ENCODE measurements at places on chromosomes 11 and 22.

- no peak for DNase-seq
These were observed 399.2 kb downstream of the TBC1D22A start for GRCh38 chr22:47161631-47162030.

DNA sequence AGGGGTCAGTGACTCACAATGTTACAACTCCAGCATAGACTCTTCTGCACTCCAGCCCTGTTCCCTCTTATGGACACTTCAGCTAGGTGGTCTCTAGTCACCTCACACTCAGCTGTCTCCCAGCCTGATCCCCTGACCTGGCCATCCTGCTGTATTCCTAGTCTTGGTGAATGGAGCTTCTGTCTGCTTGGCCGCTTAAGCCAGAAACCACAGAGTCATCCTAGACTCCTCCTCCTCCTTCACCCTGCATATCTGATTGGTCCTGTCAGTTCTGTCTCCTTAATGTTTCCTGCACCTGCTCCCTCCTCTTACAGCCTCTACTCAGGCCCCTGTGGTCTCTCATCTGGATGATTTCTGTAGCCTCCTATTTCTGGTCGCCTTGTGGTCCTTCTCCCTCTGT lies 144.9 kb downstream of the HIPK3 start:
- no peak for DNase-seq

DNA sequence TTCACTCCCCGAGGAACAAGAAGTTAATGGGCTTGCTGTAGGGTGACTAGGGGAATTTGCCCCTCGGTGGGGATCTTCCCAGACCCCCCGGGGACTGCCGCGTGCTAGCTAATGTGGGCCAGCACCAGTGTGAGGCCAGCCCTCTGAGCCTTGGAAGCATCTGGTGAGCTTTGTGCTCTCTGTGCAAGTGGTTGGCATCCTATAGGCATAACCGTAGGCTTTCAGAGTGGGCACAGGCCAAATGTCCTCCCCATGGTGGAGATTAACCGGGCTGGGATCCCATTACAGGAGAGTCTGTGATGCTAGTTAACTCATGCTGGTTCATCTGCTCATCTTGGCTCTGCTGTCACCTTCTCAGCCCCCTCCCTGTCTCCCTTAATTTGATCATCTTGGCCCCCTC lies 125.7 kb downstream of the TRIM29 start:
- DNase-seq, result no peak

DNA sequence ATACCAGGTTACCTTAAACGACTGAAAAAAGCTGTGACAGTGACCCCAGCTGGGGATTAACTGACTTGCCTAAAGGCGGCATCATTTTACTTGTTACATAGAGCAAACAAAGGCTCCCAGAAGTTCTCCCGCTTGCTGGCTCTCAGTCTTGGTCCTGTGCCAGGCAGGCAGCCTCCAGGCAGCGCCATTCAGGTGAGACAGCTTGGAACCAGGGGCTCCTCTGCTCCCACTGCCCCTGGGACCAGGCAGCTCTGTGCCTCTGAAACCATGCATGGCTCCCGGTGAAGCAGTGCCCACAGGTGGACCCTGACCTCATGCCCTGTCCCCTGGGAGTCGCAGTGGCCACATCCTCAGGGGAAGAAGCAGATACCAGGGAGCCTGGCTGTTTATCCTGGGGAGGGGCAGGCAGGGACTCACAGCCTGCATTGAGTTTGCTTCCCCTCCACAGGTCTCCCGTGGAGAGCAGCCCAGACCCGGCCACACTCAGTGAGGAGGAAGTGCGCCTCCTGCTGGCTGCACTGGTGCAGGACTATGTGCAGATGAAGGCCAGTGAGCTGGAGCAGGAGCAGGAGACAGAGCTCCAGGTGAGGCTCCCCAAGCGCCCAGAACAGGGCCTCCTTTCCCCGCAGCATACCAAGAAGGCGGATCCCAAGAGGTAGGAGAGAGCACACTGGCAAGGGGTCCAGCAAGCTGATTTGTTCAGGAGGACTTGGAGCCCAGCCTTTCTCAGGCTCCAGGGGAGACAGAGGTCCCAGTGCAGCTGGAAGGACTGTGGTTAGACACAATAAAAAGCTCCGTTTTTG lies 15.6 kb upstream of the CYP2R1 start:
- peak; percentile 72 for DNase-seq

DNA sequence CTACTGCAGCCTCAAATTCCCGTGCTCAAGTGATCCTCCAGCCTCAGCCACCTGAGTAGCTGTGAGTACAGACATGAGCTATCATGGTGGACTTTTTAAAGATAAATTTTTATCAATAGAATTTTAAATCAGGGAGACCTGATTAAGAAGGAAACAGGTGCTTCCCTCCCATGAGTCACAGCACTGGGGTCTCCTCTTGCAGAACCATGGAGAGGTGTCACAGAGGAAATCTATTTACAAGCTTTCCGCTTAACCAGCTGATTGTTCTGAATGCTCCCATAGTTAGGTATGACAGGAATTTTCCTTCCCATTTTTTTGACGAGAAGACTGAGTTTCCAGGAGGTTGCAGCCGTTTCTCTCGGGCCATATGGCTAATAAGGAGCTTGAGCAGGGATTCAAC lies 516.1 kb downstream of the MIAT start:
- DNase-seq, result no peak

DNA sequence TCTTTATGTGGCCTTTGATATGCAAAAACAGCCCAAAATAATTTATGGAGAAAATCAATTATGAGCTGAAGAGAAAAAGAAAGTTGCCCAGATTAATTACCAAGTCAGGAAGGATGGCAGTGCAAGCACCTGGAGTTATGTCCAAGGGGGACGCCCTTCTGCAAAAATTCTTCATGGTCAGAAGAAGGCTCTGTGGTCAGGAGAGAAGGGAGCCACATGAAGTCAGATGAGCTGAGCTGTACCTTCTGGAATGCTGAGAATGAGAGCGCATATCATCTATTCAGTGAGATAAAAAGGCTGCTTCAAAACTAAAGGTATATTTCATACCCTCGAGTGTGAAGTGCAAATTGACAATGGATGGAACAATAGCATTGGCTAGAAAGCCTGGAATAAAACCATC lies 607.4 kb downstream of the NTM start:
- no peak for DNase-seq

- no peak for DNase-seq
These were observed 19.8 kb upstream of the CCDC89 start for GRCh38 chr11:85705800-85706199.

GRCh38 chr22:50269573-50269969 lies 609 bp downstream of the MAPK11 start:
- no peak for DNase-seq

DNA sequence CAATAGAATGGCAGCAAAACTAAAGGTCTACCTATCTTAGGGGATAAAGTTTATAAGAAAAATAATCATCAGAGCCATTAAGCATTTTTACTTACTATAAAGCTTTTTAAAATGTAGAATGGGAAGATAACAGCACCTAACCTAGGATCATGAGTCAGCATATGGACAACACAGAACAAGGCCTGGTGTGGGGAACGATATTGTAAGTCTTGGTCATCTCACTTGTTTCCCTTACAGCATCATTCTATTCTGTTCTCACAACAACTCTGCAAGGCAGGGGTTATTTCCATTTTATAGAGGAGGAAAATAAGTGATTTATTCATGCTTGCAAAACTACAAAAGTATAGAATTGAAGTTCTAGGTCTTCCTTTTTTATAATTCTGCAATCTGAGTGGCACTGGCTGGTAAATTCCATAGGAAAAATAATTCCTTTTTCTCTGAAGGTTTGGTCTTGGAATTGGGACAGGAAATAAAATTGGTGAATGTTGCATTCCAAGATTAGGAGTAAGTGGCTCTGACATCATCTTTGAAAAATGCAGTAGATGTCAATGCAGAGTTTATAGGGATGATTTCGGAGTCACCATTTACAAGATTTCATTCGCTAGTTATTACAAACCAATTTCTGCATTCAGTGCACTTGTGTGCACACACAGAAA lies 423.0 kb downstream of the DYNC2H1 start:
- no peak for DNase-seq

GRCh38 chr11:110711448-110711775 lies 825 bp downstream of the ARHGAP20 start:
- DNase-seq, result no peak

DNA sequence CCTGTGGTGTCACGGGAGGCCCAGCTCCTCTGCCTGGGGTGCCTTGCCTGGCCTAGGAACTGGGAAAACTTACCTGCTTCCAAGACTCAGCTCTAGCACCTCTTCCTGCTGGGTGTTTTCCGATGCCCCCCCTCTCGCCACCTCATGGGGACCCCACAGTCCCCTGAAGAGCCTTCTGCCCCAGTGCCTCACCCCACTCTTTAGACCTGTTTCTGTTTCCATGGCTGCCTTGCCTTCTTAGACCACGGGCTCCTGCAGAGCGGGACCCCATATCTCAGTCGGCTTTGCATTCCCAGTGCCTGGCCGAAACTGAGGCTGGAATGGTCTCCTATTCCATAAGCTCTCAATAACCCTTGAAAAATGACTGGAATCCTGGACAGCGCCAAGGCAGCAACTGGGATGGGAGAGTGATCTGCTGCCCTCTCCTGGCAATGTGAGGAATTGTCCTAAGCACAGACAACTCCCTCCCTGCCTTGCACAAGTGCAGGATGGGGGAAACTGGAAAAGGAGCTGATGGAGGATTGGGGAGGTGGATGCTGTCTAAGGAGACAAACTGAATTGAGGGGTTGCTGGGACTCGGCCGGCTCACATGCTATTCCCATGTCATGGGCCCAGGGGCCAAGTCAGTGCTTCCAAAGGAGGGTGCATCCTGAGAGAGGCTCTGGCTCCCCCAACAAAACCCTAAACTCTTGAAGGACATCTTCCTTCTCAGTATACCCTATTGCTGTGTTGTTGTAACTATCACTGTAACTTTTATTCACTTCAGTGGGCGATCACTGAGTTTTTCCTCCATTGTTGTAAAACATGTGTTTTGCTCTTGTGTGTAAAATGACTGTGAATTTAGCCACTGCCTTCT lies 26.6 kb upstream of the IL17RA start:
- peak; percentile 15 for DNase-seq

DNA sequence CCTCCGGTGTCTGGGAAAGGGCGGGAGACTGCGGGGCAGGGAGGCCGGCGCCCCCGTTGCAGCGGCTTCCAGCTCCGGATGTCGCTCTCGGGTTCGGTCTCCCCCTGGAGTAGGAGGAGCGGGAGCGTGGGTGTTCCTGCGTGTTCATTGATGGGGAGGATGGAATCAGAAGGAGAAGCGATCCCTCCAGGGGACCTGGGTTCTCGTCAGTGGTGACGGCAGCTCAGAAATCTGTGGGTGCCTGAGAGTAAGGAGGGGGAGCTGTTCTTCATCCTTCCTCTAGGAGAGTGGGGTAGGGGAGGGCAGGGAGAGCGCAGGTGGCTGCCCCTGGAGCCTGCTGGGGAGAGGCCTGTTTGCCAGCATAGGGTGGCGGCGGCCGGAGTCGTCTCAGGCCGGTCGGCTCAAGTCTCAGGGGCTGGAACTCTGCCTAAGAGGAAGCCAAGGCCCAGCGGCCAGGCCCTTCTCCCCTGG lies 1.1 kb downstream of the UBASH3B start:
- no peak for DNase-seq

GRCh38 chr11:103534959-103535358 lies 425.7 kb downstream of the DYNC2H1 start:
- DNase-seq, result no peak

DNA sequence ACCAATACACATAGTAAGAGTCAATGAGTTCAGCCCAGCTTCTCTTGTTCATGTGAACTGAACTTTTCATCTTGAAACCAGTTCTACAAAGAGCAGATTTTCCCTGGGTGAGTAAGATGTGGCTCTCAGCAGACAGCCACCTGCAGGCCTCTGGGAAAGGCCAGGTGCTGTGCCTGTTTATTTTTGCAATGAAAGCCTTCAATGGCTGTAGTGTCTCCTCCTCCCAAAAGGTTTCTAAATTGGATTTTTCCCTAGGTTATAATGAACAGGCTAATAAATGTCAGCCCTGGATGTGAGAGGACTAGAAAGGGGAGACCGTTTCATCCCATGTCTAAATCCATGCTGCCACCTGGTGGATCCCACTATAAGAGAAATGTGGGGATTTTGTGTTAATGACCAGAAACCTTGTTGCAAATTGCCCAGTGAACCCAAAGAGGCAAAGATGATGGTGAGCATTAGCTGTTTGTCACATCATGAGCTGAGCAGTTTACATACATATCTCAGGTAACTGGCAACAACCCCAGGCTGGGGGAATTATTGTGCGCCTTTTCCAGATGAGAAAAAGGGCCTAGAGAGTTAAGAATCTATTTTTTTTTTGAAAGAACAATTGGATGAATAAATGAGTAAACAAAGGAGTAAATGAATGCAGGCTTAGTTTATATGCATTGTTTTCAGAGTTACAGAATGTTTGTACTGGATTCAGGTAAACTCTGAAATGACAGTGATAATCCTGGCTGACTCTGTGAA lies 12.7 kb downstream of the C11orf91 start:
- no peak for DNase-seq

- DNase-seq, result no peak
These were observed 59.0 kb downstream of the NCAPD3 start for GRCh38 chr11:134164490-134165370.

GRCh38 chr11:117936973-117937372 lies 7.8 kb upstream of the TMPRSS13 start:
- no peak for DNase-seq

- DNase-seq, result no peak
These were observed 94.9 kb downstream of the ETS1 start for GRCh38 chr11:128492461-128492860.

DNA sequence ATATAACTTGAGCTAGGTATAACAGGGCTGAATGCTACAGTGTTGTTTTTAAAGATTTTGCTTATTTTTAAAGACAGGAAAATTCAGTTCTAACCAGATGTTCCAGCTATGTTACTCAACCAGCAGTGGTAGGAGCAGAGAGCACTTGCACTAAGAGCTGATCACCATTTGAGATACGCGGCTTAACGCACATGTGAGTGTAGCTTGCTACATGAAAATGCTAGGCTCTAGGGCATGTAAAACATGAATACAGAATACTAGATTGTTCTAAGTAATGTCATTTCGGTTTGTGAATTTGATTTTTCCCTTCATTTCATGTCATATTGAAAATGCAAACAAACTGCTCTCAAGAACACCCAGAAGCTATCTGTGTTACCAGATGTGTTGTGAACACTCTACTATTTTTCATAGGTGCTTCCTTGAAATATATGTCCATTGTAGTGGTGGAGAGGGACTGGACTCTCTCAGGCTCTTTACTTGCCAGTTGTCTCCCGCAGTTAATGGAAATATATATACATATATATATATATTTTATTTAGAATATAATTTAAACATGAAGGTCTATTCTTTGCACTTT lies 10.8 kb upstream of the TECTA start:
- DNase-seq, result no peak

DNA sequence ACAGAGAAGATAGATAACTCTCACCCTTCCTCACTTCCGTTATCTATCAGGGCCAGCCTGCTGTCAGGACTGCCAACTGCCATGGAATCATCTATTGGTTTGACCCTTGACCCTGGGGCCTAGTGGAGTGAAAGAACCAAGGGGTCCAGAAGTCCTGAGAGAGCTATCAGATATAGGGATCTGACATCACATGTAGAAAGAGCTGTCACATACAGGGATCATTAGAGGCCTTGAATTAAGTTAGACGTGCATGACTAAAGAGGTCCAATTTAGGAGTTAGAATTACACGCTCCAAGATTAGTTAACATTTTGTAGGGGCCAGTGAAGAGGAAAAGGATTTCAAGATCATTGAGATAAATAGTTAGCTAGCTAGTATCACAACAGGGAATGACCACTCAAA lies at the start of gene TMEM225:
Gene TMEM225, minus strand, starts transcription at position 101 of the 400 bp plus-strand sequence. CDS start 245 bp downstream, outside the sequence.
- DNase-seq, result no peak

Measured in stimulated activated CD8-positive, alpha-beta memory T cell treated with anti-CD3 and anti-CD28 coated beads, Interleukin-2, amount 100 ng/mL, for 1 hour (primary cell).